ENCODE measurements at places on chromosomes 3 and 15.

DNA sequence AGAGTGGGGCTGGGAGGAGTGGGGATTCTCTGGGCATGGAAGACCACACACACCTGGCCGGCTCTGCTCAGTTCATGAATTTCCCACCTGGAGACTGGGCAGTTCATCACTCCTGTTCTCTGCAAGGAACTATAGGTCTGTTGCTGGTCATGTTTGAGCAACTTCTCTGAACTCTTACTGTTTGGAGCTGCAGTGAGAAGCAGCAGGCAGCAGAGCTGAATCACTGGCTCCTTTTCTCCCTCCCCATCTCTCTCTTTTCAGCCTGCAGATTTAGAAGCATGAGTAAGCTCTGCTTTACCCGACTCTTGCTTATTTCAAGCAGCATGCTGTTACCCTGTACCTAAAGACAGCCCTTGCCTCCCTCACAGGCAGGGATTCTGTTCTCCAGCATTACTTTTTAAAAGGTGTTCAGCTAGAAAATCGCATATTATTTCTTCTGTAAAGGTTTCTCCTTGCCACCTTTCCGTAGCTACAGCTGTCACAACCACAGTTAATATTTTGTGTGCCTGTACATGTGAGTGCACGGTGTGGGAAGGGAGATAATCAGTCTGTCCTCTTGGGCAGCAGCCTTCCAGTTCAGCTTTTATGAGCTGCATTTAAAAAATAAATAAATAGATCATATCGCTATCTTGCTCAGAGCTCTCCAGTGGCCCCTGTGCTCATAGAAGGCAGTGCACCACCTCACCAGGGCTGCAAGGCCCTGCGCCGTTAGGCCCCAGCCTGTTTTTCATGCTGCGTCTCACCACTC lies 131.6 kb downstream of the CHCHD6 start:
- DNase-seq = no peak

DNA sequence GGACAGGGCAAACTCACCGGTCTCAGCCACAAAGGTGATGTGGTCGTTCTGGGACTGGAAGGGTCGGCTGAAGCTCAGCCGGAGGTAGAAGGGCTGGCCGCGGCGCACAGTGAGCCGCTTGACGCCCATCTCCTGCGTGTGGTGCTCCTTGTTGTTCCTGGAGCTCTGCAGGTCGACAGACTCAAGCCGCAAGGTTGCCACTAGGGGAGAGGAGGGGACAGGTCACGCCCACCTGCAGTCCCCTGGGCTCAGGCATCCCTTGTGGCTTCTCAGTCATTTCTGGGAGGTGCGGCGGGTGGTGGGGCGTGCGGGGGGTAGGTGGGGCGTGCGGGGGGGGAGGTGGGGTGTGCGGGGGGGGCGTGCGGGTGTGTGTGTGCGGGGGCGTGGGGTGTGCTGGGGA lies 26.7 kb upstream of the TGM5 start:
- no peak for DNase-seq

GRCh38 chr3:195086341-195086740 lies 184.6 kb downstream of the XXYLT1 start:
- no peak for DNase-seq

DNA sequence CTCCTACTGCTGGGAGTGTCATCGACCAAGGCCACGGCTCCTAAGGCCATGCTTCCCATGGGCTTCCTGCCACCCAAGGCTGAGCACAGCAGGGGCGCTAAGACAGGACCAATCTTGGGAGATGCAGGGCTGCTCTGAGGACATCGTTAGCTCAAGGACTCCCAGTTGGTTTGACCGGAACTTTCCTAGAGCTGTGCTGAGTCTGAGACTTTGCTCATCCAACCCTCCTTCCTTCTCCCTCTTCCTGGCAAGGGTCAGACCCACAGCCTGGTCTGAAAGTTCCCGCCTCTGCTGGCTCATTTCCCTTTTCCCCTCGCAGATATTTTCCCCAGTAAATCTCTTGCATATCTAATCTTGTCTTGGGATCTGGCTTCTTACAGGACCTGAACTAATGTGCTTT lies 57.2 kb downstream of the EPHB3 start:
- no peak for DNase-seq

DNA sequence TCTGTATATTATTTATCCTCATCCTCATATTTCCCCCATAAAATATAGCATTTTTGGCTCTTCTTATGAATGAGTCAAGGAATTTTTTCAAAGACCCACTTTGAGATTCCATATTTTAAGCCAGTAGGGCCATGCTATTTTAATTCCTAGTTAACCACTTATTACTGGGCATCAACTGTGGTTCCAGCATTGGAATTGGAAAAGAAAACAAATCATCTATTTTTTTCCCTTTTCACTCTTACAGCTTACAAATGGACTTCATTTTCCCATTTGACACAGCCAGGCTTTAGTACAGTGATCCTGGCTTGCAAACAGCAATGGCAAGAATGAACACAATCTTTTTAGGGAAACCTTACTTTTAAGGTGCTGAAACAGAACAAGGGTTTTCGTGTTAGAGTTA lies 19.4 kb upstream of the PLCL2 start:
- DNase-seq = no peak

- no peak for DNase-seq
These were observed 318.5 kb upstream of the ADAMTS9 start for GRCh38 chr3:65006300-65006739.

- DNase-seq = no peak
These were observed 102.8 kb downstream of the STRIT1 start for GRCh38 chr3:155190691-155191090.

DNA sequence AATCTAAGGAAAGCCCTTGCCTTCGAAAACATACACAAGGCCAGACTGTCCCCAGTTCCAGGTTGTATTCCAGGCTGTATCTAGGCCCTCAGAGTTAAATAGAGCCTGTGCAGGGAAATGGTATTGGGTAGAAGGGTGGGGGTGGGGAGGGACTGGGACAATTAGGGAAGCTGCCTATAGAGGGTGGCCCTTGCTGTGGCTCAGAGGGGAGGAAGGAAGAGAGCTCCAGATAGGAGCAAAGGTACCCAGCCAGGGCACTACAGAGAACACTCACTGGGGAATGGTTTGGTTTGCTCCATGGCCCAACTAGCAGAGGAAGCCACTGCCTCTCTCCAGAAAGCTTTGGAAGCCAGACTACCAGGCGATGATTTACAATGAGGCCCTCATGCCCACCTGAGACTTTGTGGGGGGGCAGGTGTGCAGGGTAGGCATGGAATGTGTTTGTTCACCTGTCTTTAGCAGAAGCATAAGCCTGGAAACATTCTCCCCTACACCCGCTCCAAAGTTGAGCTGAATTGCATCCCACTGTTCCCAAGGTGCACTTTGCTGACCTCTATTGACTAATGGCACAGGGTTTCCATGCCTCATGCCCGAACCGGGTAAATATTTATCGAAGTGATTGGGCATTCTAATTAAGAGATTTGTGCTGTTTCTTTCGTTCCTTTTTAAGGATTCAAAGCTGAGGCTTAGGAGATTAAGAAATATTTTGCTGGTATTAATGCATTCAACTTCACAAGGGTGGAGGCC lies 6.3 kb upstream of the TLE3 start:
- no peak for DNase-seq

DNA sequence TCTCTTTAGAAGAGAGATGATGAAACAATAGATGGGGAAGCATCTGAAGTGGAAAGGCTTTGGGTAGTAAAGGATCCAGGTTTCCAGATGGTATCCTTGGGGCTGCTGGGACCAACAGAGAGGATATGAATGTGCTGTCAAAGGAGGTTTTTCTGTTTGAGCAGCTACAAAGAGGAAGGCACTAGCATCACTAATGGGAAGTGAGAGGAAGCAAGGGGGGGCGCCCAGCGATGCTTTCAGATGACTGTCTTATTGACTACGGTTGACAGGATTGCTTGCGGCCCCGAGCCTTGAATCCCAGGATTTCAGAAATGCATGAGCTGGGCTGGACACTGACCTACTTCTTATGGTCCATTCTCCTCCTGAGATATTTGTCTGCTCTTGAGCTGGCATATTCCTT lies 103.8 kb upstream of the GALNT15 start:
- no peak for DNase-seq

GRCh38 chr15:37108381-37109167 lies 8.2 kb upstream of the MEIS2 start:
- DNase-seq = no peak

DNA sequence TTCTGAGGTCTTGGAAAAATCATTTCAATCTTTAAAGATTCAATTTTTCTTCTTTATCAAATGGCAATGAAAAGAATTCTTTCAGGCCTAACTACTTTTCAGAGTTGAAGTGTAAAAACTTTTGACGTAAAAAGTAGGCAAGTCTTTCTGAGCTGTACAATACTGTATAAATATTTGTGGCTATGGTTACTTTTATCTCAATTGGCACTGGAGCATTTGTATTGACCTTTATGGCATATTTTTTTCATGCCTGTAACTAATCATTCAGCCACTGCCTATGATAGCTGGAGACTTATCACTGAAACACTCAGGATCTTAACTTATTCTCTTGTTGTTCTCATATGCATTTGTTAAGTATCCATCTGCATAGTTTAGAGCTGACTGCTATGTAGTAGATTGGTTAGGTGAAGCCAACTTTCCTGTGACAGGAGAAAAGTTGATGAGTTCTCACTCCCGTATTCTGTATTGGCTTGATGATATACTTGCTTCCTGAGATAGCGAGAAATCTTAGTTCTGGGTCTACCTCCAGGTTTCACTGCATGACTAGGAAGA lies 290.4 kb upstream of the TBL1XR1 start:
- no peak for DNase-seq

GRCh38 chr15:84817466-84818081 lies 418 bp downstream of the ALPK3 start:
- DNase-seq = no peak

DNA sequence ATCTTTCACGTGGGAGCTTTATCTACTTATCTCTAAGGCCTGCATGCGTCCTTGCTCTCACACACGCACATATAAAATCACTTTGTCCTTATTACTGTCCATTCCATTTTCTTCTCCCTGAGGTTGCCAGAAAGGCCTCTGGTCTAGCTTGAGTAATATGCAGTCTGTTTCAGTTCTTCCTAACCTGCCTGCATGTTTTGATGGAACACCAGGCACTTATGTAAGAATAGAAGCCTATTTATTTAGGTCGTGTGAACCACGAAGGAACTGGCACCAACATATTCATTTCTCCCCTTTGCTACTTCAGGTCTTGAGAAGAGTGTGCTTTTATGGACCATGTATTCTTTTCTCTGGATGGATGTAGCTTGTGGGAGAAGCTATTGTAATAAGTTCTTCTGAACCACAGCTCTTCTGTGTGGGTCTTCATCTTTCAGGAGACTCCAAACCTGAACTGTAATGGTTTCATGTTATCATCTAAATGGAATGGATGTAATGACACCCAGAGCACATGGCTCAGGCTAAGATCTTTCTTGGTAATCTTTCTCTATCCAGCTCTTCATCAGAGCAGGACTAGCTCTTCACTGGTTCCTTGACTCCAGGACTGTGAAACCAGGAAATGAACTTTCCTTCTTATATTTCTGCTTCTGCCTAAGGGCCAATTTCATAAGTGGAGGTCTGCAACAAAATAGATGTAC lies 53.8 kb downstream of the UBE2E2 start:
- no peak for DNase-seq

DNA sequence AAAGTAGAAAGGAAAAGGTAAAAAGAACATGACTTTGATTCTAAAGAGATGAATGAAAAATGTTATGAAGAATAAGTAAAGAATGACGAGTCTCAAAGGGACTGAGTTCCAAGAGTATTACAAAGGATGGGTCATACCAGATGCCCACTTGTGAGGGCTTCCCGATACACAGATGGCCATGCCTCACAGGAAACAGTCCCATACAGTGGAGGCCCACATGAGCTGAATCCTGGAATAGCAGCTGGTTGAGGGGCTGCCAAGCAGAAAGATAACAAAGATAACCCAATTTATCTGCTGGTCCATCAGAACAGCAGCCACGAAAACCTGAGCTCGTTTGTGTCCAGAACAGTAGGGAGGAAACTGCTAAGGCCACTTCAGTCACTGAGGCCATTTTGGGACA lies 3.7 kb downstream of the SSR3 start:
- DNase-seq = no peak

- DNase-seq = no peak
These were observed 3.6 kb upstream of the EFCAB12 start for GRCh38 chr3:129432036-129432435.

DNA sequence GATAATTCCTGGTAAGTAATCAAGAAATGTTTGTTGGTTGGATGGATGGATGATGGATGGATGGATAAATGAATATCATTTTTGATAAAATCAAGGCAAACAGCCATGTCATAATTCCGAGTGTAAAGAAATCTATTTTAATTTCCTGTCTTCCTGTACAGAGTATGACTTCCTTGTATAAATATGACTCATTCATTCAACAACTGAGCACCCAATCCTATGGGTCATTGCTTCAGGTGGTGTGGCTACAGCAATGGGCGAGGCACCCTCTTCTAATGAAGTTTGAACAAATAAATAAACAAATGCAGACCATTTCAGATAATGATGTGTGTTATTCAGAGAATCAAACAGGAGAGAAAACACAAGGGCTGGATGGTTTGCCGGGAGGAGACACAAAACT lies 198.7 kb downstream of the TNIK start:
- DNase-seq = no peak

DNA sequence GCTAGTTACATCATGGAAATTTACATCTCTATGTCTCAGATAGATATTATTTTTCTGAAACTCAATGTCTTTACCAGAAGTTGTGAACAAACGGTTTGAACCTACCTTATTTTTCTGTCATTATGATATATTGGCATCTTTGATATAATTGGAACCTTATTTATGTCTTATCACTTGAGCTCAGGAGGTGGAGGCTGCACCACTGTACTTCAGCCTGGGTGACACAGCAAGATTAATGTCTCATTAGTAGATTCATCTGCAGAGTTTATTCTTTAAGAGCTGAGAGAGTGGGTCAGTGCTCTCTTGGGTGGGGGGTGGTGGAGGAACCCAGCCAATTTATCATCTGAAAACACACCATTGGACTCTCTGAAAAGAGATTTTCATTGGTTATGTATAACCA lies 21.4 kb downstream of the SCG3 start:
- DNase-seq = no peak

GRCh38 chr3:53552730-53553129 lies 58.3 kb downstream of the CACNA1D start:
- no peak for DNase-seq

DNA sequence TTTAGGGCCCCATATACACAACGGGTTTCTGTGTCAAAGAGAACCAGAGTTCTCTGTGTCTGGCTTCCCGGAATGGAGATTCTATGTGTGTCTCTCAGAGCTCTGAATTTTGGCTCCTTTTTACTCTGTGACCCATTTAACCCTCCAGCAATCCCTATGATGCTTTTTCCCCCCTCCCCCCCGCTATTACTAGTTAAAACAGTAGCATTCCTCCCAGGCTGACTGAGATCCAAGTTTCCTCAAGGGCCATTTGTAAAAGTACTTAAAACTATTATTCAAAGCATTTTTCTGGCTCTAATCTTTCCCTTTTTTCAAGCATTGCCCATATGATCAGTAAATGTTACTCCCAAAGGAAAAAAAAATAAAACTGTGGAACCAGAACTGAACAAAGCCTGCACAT lies 6.6 kb upstream of the STAC start:
- DNase-seq = no peak

DNA sequence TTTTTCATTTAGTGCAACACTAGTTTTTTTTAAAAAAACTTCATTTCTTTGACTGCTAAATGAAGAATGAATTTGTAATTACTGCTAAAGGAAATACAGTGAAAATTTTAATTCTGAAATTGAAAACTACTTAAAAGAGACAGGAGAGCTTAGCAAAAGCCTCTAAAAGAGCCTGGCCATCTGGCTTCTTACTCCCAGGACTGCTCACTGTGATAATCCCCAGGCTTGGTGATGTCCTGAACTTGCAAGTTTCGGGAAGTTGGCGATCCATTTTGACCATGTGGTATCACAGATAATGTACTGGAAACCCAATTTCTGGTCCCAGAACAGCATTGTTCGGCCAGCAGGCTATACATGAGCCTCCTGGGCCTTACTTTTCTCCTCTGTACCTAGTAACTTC lies 292.1 kb downstream of the FGF12 start:
- no peak for DNase-seq

All from stimulated activated CD8-positive, alpha-beta memory T cell treated with anti-CD3 and anti-CD28 coated beads, Interleukin-15, amount 100 ng/mL, for 4 hours (primary cell).